ENCODE measurements at places on chromosomes 1 and 21.

DNA sequence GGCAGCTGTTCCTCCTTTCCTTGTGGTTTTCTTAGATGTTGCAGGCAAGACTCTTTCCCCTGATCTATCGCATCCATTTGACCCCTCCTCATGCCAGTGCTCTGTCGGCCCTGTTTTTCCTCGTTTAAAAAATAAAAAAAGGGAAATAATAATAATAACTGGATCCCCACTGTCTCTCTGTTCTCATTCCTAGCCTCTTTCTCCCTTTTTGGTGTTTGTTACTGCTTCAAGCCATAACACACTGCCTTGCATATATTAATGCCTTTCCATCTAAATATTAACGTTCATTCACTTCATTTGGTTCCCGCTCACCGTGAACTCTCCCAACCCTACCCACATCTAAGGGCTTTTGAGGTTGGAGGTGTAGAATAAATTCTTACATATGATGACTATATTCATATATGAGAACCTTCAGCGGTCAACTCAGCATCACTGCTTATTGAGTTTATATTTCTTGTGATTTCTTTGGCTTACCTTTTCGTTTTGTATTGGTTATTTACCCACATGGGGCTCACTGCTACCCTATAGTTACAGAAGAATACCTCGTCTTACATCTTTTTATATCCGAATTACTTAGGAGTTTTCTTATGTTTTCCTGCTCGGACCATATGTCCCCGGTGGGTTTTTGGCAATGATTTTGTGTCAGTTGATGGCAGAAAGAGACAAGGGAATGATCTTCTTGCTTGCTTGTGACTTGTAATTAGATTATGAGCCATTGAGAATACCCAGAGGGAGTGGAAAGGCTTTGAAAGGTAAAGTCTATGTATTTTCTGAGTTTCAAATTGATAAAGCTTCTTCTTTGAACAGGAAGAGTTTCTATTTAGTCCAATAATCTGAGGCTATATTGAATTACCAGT lies 805 bp downstream of the ATG4C start:
- peak; percentile 15 for DNase-seq

DNA sequence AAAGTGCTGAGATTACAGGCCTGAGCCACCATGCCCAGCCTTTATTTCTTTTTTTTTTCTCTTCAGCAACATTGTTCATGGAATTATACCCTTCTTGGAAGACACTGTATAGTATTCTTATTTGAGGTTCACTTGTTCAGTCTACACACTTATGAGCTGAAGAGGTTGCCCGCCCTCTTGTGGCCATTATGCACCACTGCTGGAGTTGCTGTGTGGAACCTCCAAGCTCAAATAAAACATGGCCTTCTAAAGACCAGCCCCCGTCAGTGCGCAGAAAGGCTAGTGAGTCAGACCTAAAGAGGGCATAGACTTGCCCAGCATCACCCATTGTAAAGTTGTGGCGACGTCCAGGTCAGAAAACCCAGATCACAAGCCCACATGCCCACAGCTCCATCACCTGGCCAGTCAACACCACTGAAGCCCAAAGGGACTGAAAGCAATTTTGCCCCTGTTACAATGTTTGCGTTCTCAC lies 20.4 kb downstream of the LURAP1 start:
- peak; percentile 91 for DNase-seq

DNA sequence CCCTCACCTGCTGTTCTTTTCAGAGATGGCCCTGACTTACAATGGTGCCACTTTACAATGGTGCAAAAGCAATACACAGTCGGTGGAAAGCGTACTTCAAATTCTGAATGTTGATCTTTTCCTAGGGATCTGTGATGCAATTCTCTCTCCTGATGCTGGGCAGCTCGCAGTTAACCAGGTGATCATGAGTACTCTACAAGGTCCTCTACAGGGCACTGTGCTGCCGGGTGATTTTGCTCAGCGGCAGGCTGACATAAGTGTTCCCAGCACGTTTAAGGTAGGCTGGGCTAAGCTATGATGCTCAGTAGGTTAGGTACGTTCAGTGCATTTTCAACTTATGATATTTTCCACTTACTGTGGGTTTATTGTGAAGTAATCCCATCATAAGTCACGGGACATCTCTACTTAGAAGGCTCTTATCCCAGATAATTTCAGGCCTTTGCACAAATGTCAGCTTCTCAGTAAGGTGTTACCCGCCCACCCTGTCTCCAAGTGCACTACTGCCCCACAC lies 126.5 kb downstream of the KCNN3 start:
- no peak for DNase-seq

DNA sequence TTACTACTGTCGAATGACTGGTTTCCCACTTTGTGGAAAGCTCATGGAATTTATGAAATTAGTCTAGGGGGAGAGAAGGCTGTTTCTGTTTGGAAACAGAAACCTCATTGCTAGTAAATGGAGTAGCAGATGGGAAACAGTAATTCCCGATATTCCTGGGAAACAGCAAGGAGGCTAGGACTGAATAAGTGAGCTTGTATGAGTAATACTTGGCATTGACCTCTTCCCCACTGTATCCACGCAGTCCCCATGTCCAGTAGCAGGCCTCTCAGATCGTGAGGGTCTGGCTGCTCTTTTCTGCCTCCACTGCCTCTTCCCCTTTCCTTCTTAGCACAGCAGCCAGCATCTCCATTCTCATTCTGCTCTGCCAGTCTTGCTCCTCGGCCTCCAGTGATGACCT lies 75.5 kb downstream of the PRDM2 start:
- no peak for DNase-seq

- no peak for DNase-seq
These were observed 47.3 kb downstream of the NTNG1 start for GRCh38 chr1:107188160-107188559.

DNA sequence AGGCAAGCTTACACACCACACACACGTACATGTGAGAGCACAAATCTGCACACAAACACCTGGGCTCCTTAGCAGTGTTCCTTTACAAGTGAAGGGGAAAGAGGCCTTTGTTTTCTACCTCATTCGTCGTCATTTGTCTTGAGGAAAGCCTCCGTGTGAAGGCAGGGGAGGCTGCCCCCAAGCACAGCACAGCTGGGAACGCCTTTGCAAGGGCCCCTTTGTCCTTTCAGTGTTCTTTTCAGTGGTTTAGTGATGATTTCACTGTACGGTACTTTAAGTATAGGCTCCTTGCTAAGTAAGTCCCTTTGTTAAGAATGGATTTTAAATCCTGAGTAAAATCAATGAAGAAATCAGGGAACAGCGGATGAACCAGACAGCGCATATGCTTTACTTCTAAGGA lies 94.1 kb downstream of the PGBD5 start:
- DNase-seq, result no peak

DNA sequence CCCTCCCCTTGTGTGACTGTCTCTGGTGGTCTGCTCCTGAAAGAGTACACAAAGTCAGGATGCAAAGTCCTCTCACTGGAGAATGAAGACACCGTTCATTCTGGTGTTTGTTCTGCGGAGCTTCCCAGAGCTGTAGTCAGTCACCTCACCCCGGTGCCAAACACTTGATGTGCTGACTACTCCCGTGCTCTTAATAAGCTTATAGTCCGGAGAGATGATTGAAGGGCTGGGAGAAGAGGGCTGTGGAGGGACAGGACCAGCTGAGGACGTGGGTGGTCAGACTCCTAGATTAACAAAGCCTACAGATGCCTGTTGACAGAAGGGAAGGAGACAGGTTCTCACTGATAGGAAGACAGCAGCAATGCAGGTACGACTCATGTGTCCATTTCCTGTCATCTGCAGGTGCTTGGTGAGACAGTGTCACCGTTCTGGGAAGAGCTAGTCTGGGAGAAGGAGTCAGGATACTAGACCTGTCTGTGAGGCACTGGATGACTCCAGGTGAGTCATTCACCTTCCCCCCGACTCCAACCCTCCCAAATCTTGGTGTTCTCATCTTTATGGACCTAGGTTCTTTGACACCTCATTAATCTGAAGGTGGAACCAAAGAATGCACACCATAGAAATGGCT lies 40.4 kb upstream of the LRRN2 start:
- DNase-seq, result peak; percentile 76

DNA sequence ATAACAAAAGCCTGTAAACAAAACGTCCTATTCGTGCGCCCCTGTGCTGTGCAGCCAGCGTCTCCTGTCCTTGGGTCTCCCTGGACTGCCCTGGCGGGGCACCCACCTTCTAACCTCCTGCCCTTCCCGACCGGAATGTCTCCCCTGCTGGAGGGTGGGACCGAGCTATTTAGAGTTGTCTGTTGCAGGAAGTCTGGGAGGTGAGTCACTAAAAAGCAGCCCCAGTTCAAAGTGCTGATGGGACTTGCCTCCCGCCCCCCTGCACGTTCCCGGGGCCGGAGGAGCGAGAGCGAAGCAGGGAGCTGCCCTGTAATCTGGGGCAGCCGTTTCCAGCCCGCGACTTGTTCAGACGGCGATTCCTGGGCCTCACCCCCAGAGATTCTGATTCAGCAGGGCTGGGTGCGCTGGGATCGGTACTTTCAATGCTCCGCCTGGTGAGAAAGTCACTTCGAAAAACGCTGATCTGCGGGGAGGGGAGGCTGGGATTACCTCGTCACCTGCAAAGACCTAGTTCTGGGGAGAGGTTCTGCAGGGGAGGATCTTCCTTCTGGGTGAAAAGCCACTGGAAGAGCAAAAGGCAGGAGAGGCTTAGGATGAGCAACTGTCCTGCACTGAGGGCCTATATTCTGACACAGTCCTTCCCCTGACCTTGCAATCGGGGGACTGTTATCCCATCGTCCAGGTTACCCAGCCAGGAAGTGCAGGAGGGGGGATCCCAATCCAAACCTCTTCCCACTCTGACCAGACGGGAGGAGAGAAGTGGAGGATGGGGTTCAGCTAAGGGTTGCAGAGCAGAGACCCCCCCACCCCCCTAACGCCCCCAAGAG lies 1.2 kb upstream of the DHRS3 start:
- peak; percentile 99 for DNase-seq

DNA sequence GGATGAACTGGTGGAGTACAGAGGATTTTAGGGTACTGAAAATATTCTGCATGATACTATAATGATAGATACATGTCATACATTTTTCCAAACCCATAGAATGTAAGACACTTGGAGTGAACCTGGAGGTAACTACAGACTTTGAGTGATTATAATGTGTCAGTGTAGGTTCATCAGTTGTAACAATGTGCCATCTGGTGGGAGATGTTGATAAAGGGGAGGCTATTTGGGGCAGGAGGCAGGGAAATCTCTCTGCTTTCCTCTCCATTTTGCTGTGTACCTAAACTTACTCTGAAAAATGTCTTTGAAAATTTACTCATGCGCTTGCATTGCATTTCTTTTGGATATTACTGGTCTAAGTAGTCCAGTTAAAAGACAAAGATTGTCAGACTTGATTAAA lies 35.2 kb downstream of the PTBP2 start:
- peak; percentile 1 for DNase-seq

- no peak for DNase-seq
These were observed 122.6 kb upstream of the ZNHIT6 start for GRCh38 chr1:85830837-85831236.

GRCh38 chr1:38817267-38818174 lies 42.1 kb downstream of the RRAGC start:
- no peak for DNase-seq

DNA sequence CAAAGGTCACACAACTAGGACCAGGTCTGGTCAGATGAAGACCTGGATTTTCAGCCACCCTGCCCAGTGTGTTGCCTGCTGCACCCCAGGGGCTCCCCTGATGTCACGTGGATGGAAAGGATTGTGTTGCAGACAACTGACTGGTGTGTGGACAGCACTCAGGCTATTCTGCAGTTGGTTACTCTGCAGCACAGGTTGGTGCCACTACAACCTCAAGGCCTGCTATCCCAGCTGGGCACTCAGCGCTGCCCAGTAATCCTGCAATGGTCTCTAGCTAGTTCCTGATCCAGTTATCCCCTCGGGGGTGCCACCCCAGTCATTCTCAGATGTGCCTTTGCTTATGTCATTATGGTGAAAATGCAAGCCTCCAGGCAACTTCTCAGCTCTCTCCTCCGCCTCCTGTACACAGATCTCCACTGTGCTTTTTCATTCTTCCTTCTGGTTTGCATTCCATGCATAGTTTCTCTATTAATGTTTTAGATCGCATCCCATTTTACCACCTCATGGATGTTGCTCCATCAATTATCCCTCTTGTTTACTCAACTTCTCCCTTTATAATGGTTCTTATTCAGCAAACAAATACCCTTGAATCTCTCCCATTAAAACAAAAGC lies 503.2 kb upstream of the CAMK1G start:
- peak; percentile 71 for DNase-seq

DNA sequence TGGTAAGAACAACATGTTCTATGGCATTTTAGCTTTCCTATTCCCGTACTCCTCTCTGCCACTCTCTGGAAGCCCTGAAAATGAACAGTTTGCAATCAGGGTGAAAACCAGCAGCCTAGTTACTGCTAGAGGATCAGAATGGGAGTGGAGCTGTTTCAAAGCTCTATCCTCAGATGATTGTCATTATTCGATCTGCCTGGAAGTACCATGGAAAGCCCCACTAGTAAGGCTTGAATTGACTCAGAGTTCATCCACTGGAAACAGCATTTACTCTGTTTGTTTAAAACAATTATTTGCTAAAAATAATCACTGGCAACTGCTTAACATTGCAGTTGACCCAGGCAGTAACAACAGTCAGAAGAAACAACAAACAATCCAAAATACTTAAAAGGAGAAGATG lies 91.2 kb downstream of the USH2A start:
- DNase-seq, result no peak

DNA sequence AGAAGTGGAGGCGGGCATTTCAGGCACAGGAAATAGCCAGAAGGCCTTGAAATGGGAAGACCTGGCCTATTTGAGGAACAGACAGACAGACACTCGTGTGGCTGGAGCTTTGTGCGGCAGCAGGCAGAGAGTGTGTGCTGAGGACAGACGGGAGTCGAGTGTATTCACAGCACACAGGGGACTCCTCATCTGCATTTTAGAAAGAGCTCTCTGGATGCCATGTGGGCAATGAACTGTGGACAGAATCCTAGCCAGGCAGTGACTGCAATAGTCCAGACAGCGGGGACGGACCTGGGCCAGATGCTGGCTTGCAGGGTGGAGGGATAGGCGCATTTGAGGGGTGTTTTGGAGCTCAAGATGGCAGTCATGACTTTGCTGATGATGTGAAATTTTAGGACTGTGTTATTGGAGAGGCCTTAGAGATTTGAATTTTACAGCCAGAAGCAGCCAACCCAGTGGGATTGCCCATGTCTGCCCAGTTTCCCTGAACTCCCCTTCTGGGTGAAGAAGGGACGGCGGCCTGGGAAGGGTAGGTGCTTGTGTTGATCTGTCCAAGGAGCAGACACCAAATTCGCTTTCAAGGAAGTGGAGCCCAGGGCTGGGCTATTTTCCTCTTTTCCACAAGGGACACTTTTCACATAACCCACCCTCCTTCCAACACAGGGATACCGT lies 43.7 kb downstream of the CHAF1B start:
- no peak for DNase-seq

- DNase-seq, result no peak
These were observed 82.7 kb downstream of the NOS1AP start for GRCh38 chr1:162151900-162152829.

GRCh38 chr1:181251001-181251712 lies 162.7 kb downstream of the IER5 start:
- peak; percentile 77 for DNase-seq

DNA sequence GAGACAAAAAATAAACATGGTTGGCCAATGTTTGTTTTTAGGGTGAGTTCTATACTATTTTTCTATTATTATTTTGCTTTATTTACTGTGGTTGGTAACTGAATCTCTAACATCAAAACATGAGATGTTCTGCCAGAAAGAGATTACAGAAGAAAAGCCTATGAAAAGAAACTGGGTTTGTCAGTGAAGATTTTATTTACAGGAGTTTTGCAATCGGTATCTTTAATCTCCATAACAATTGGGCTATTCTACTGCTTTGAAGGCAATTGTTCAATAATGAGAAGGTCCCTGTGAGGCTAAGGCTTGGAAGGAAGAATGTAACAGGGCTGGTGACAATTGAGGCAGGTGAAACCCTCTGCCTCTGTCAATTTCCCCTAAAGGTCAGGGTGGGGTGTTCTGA lies 155.5 kb downstream of the CLIC6 start:
- no peak for DNase-seq

Measured in epithelial cell of esophagus (primary cell).